ENCODE measurements at places on chromosomes 2 and 18.
A peak's percentile ranks its signal among the peaks of the same experiment; 100 is the strongest.

DNA sequence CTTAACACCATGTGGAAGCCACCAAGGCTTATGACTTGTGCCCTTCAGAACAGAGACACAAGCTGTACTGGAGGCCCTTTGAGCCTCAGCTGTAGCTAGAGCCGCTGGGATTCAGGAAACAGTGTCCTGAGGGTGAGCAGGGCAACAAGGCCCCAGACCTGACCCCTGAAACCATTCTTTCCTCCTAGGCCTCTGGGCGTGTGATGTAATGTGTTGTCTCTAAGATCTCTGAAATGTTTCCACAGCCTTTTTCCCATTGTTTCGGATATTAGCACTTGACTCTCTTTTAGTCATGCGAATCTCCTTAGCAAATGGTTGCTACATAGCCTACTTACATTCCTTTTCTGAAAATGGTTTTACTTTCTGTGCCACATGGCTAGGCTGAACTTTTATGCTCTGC is 114.9 kb downstream of the CD8B2 start:
- no peak for DNase-seq

- no peak for DNase-seq
These were observed 60.5 kb downstream of the NDUFA10 start for GRCh38 chr2:239964399-239965185.

DNA sequence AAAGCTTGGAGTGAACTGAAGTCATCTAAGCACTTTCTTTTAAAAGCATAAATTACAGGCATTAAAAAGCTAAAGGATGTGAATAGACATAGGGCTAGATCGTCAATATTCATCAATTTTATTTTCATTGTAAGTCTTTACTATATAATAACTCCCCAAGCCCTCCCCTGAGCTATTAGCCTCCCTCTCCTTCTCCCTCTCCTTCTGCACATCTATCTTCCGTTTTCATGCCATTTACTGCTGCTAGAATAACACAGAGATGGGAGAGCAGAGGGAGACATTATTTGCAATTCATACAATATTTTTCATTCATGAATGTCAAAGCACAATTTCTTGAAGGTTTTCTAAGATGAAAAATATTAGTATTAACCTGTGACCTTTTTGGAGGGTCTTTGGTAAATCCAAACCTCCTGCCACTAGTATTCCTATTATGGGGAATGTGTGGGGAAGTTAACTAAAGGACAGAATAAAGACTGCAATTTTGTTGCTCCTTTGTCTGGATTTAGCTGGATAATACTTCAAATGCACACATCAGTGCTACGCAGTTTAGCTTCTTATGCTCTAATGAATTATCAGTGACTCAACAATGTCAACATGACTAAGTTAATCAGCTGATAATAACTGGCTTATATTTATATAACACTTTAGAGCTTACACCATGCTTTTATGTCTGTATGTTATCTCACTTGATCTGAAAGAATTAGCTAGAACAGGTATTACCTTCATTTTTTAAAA is 28.2 kb upstream of the MFF start:
- DNase-seq, result no peak

DNA sequence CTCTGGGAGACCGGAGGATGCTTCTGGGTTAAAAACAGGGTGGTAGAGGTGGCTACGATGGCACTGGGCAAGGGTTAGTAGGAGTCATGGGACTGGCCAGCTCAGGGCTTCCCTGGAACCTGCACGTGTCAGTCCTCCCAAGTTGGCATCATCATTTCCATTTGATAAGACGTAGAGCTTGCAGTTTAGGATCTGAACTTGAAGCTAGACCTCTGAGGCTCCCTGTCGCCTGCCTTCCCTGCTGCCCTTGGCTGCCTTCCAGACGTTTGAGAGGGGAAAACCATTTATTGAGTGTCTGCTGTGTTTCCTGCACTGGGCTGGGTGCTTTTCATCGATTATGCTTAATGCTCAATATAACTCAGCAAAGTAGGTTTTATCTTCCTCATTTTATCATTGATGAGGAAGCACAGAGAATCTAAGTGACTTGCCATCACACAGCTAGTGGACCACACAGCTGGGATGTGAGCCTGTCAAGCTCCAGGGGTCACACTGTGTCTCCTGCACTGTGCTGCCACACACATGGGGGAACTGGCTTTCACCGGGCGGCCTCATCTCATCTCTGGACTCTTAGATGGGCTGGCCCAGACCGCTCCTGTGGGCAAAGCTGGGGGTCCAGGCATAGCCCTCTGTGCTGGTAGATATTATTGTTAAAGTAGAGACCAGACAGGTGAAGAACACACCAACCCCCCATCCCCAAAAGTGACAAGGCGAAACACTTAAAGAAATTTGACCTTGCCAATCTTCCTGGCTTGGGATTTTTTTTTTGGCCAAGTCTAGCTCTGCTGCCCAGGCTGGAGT is 7.8 kb downstream of the NT5DC4 start:
- DNase-seq, result no peak

- DNase-seq, result no peak
These were observed 394.1 kb downstream of the TRIB2 start for GRCh38 chr2:13110825-13111224.

- no peak for DNase-seq
These were observed 76.6 kb downstream of the LRRC30 start for GRCh38 chr18:7307526-7307925.

GRCh38 chr18:22609642-22610041 is 191.9 kb upstream of the CTAGE1 start:
- no peak for DNase-seq

- no peak for DNase-seq
These were observed 62.1 kb downstream of the NABP1 start for GRCh38 chr2:191740016-191740419.

DNA sequence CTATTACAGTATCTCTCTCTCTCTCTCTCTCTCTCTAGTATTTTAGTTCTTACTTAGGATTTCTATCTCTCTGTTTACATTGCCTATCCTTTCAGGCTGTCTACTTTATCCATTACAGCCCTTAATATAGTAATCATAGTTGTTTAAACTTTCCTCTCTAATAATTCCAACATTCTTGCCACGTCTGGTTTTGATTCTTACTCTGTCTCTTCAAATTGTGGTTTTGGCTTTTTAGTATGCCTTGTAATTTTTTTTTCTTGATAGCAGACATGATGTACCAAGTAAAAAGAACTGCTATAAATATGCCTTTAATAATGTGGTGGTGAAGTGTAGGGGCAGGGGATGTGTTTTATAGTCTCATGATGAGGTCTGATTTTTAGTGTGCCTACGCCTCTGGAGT is 1809.5 kb upstream of the CELF4 start:
- no peak for DNase-seq

DNA sequence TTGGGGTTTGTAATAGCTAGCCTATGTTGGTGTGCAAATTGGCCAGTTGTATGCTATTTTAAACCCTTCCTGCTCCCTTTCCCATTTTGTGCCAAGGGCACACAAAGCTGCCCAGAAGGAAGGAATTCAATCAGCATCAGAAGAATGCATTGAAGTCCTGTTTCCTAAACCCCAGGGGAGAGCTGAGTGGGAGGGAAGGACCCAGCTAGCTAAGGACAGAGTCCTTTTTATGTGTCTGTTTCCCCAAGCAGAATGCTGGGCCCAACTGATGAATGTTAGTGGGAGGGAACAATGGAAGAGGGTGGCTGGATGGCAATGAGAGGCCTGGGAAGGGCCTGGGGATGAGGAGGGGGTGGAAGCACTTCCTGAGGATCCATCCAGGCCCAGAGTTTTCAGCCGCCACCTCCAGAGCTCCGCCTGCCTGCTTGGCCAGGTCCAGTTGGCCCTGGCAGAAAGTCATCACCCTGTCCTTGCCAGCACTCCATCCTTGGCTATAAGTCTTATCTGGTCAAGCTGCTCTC is 32.7 kb downstream of the MEX3C start:
- no peak for DNase-seq

- DNase-seq, result peak; percentile 64
These were observed 1.1 kb upstream of the MAT2A start for GRCh38 chr2:85537600-85538506.

DNA sequence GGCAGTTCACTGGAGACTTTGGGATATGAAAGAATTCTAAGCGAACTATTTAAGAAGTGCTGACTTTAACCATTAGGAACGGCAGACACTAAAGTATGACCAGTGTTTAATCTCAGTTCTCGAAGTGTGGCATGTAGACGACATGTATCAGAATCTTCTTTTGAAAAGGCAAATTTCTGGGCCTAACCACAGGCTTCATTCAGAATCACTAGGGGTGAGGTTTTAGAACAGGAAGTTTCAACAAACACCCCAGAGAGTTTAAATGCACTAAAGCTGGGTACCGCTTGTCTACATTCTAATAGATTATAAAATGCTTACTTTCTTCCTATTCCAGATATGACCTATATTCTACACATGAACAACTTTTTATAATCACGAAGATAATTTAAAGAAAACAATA is 180.3 kb downstream of the ANKRD44 start:
- no peak for DNase-seq

DNA sequence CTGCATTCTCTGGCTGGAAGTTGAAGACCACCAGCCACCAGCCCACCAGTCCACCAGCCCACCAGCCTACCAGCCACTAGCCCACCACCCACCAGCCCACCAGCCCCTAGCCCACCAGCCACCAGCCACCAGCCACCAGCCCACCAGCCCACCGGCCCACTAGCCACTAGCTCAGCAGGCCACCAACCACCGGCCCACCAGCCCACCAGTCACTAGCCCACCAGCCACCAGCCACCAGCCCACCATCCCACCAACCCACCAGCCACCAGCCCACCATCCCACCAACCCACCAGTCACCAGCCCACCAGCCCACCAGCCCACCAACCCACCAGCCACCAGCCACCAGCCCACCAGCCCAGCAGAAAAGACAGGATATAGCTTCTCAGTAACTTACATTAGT is 18.6 kb upstream of the TMEM131 start:
- DNase-seq, result no peak

Measured in posterior cingulate gyrus (tissue), 11 donors.